K562 (cell line): ENCODE measurements at places on chromosomes 5 and 9. TPM values are rescaled to one million over a fixed set of nuclear protein-coding genes. Genes with fewer than 3 reads are reported as not detected.

The CDKN2B gene
- total RNA-seq = not detected in 2 replicates

The ZNF366 gene
- not detected in 2 replicates for total RNA-seq

The GMCL2 gene
- total RNA-seq = not detected in 2 replicates

The SPINK13 gene
- total RNA-seq = not detected in 2 replicates

The PCDHGA5 gene
- 0.13 and 0.18 TPM in 2 replicates for total RNA-seq

The NEUROG1 gene
- total RNA-seq = not detected in 2 replicates

The NUP214 gene
- 332 and 336 TPM in 2 replicates for total RNA-seq

The PAIP2 gene
- total RNA-seq = 100 and 108 TPM in 2 replicates

The TEX48 gene
- not detected in 2 replicates for total RNA-seq

The ARHGEF39 gene
- total RNA-seq = 15.1 and 16.1 TPM in 2 replicates

The PPIC gene
- 2.5 and 3.4 TPM in 2 replicates for total RNA-seq

GRCh38 chr9:89564346-89564878 lies 40.4 kb upstream of the GADD45G start:
- peak; percentile 32 for DNase-seq

- DNase-seq = no peak
Observed at GRCh38 chr9:4111233-4112008, 188.4 kb downstream of the GLIS3 start.

DNA sequence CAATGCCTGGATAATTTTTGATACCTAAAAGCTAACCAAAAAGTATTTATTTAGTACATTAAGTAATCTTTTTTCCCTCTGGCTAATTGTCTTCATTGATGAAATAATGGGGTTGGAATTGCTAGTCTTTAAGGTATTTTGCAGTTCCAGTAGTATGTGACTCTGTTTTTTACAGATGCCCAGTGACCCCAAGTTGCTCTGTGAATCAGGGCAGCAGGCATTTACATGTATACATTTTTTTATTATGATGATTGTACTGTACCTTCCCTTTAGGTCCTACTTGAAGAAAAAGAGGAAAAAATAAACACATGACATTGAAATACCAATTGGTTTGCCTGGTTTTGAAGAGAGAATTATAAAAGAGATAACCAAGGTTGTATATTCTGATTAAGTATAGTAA lies 385.5 kb downstream of the ADGRV1 start:
- no peak for DNase-seq

DNA sequence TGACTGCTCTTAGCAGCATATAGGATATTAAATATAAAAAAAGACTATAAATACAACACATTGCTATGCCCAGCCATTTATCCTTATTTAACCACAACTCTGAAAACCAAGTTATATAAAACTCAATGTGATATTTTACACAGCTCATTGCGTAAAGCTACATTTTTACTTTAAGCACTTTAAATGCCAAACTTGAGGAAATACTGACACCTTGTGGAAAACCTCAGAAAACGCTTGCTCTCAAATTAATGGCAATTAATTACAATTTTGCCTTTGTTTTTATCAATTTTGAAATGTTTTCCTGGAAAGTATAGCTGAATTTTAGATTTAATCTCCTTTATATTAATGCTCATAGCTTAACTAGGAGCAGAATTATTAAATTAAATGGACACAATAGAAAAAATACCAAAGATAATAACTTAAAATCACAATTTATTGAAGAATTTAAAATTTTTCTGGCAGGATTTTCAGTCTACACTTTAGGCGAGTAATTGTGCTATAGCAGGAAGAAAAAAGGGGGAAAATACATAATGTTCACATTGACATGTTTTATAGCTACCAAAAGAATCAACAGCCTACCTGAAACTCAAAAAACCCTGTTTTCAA lies 25.2 kb upstream of the PLAC8L1 start:
- no peak for DNase-seq

GRCh38 chr9:75128535-75128934 lies 40.2 kb downstream of the OSTF1 start:
- no peak for DNase-seq

DNA sequence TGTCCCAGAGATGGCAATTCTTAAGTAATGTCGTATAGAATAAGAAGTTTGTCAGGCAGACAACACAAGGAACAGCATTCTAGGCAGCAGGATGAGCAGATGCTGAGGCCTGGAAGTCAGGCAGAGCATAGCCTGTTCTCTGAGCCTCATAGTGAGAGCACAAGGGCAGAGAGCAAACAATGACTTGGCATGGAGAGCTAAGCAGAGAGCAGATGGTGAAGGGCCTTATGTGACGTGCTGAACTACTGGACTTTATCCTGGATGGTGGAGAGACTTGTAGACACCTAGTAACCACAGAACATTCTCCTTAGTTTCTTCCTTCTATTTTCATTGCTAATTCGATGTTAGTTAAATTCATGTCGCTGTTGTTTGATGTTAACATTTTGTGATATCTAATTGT lies 60.1 kb downstream of the KCTD16 start:
- no peak for DNase-seq

DNA sequence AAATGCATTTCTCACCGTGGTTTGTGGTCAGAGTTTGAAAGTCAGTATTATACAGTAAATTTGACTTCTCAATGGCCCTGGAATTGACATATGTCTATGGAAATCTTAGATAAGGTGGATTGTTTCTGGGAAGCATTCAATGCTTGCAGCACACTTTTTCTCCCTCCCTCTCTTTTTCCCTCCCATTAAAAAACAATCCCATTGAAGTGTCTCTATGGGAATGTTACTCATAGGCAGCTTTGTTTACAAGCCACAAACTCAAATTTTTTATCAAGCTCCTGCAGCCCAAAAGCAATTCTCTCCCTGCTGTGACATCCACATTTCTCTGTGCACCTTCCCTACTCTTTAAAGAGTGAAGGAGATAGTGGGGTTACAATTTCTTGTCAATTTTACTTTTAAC lies 292.1 kb downstream of the ARRDC3 start:
- no peak for DNase-seq

GRCh38 chr9:126326228-126327005 lies at the start of gene MVB12B:
MVB12B (plus strand) TSS chr9:126326829; CDS start chr9:126326930, 101 bp downstream.
- DNase-seq = peak; percentile 72

GRCh38 chr9:119761812-119762211 lies 392.6 kb upstream of the BRINP1 start:
- no peak for DNase-seq

DNA sequence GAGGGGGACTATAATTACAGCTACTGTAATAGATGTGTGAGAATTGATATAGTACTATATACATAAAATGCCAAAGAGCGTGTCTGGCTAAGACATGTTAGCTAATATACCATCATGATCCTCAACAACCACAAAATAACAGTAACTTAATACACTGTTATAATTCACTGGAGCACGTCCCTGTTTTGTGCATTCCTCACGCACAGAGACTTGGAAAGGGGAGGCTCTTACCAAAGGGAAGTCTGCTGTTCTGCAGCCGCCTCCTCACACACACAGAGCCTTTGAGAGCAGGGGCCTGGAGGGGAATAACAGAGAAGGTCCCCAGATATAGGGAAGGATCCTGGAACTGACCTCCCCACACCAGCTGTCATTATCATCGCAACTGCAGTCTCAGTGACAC lies 97.3 kb downstream of the ANKRD18A start:
- no peak for DNase-seq

DNA sequence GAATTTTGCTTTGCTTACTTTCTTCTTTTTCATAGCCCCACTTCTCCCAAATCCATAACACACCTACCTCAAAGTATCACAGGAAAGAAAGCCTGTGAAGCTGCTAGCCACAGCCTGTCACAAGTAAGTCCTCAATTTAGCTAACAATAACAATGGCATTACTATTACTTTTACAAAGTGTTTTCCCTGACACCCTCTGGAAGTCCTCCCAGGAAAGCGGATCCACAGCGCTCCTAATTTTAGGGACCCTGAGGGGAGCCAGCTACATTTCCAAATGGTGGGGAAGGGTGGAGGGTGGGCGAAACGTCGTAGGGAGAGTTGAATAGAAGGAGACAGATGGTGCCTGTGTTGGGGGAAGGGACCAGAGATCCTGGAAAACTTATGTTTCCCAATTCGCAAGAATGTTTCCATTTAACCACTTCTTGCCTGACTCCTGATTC lies 523 bp upstream of the WWC1 start:
- no peak for DNase-seq

- DNase-seq = no peak
Observed at GRCh38 chr5:91020065-91020800, 362.9 kb downstream of the ARRDC3 start.

GRCh38 chr5:39273314-39273954 lies 54.1 kb upstream of the FYB1 start:
- DNase-seq = no peak

DNA sequence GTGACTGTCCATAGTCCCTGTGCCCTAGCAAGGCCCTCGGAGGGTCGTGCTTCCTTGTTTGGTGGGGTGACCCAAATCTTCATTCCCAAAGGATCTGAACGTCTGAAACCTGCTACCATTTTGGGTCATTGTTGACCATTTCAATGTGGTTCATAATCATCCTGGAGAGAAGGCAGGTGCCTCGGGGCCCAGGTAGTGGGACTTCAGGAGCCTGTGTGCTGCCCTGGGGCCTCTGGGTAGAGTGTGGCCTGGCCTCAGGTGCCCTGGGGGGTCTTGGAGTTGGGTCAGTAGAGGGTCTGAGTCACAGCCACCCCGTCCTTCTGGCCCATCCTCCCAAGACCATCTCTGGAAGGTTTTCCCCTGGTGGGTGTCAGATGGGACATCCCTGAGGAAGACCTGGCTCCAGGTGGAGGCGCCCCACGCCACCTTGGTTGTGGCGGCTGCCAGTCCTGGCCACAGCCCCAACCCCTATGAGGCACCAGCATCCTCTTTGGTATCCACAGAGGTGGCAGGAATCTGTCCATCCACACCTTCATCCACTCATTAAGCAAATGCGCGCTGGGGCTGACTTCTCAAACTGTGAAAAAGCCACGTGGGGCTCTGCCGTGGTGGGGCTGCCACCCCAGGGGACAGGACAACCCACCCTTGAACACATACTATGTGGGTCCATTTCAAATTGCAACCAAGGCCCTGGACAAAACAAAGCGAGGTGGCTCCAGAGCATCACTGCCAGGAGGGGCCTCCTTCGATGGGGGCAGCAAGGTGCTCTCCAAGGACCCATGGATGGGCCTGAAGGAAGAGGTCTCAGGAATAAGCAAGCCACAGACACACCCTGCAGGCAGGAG lies 41.6 kb upstream of the FCN1 start:
- DNase-seq = no peak

- no peak for DNase-seq
Observed at GRCh38 chr9:130204959-130205358, 32.8 kb downstream of the NCS1 start.

DNA sequence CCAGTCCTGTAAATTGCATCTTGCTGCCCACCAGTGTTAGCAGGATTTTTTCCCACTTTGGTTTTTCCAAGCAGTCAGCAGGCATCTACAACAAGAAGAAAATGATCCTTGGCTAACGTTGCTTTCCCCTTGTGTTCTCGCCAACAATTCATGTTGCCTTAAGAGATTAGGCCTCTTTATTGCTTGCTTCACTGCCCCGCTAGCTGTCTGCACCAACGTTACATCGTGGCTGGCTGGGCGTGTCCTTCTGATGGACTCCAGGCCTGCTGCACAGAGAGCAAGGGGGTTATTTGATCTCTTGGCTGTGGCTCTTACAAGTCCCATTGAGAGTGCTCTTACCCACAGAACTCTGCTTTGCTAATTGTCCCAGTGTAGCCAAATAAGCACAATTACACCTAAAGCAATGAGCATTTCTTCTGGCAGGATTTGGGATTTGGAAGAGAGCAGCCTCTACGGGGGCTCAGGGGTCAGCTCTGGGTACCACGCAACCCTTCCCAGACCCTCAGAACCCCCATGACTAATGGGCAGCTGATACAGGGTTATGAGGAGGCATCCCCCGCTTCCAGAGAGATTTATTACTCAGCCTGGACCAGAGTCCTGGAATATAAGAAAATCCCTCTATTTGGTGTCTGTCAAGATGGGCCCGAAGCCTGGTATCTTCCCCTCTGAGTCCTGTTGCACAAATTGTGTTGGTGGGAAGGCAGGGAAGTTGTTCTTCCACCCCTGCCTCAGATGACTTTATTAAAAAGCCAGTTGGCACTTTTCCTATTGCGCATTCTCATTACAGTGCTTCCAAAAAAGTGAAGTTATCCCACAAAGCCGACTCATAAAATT lies 17.6 kb downstream of the DCANP1 start:
- no peak for DNase-seq

- DNase-seq = no peak
Observed at GRCh38 chr9:91530829-91531228, 107.2 kb upstream of the NFIL3 start.

DNA sequence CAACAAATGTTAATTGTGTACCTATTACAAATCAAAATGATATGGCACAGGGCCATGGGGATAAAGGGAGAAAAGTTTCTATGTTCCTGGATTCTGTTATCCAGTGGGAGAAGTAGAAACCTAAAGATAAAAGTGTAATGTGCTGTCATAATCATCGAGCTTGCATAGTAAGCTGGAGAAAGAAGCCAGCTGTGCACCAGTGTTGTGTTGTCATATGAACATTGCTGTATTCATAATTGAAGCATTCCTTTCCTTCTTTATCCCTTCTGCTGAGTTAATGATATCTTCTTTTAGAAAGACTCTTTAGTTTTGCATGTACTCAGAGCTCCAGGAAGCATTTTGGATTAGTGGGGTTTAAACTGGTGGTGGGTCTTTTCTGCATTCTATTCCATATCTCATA lies 39.5 kb downstream of the NTRK2 start:
- no peak for DNase-seq
